Activated CD4-positive, alpha-beta T cell treated with anti-CD3 and anti-CD28 coated beads for 36 hours (primary cell): ENCODE measurements at places on chromosomes 2 and 18. TPM values are rescaled to one million over a fixed set of nuclear protein-coding genes. Genes with fewer than 3 reads are reported as not detected.

- DNase-seq = peak; percentile 42
Observed at GRCh38 chr2:190069936-190070696, 7.6 kb upstream of the MSTN start.

DNA sequence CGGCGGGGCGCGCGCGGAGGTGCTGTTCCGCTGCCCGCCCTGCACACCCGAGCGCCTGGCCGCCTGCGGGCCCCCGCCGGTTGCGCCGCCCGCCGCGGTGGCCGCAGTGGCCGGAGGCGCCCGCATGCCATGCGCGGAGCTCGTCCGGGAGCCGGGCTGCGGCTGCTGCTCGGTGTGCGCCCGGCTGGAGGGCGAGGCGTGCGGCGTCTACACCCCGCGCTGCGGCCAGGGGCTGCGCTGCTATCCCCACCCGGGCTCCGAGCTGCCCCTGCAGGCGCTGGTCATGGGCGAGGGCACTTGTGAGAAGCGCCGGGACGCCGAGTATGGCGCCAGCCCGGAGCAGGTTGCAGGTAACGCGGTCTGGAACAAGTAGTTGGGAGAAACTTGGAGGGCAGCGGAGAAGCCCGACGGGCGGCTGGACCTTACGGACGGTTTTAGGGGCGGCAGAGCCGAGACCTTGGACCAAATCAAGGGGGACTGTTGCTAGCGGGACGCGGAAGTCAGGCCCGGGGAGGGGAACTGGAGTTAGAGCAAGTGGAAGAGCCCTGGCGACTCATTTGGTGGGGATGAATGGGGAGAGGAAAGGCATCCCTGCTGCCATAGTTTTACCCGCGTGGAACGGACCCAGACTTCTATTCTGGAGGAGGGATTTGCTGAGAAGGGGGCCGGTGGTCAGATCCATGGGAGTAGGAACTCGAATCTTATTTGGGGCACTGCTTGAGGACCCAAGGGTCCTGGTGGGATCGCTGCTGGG lies 573 bp downstream of the IGFBP2 start:
- DNase-seq = peak; percentile 23

The UGT1A10 gene
- total RNA-seq = not detected

DNA sequence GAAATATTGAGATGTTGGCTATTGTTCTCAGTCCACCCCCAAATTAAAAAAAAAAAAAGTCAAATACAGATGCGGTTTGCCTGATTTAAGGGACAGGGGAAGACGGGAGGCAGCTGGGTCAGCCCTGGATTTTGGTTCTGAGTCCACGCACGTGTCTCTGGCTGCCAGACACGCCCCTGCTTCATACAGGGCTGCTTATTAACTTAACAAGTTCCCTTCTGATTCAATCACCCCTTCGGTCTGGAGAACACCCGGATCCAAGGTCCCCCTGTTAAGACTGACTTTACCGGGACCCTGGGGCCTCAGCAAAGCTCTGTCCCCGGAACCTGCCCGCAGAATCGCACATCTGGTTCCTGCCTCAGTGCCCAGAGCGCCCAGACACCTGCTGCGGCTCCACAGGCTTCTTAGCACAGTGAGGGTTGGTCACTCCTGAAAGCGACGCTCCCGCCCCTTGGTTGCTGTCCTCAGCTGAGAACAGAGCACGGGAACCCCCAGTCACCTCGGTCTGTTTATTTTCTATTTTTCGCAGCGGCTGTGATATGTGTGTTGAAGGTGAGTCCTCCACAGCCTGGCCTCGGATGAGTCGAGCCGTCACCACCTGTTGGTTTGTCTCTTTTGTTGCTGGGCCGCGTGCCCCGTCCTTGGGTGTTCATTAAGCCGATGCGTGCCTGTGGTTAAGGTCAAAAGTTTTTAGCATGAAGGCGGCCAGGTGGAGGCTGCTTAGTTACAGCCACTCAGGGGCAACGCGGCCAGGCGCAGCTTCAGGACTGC lies 57.2 kb downstream of the RTP5 start:
- no peak for DNase-seq

DNA sequence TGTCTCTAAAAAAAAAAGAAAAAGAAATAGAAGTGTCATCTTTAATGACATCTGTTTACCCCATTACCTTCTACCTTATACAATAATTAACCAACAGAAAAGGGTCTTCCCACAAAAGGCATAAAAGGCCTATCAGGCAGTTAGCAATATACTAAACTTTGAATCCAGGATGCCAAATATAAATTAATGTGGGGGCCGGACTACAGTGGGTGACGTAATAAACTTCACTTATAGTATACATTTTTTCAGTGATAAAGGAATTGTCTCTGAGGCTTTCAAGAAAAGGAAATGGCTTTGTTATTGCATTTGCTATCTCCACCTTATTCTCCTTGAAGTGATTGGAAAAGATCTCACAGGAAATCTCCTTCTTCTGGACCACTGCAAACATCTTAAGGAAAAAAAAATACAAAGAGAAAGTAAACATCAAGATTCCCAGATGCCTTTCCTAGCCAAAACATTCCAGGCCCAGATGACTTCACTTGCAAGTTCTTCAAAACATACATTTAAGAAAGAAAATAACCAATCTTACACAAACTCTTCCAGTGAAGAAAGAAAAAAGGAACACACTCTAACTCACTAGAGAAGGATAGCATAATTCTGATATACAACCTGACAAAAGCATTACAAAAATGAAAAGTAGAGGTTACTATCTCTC lies 126.2 kb upstream of the CAB39 start:
- no peak for DNase-seq

DNA sequence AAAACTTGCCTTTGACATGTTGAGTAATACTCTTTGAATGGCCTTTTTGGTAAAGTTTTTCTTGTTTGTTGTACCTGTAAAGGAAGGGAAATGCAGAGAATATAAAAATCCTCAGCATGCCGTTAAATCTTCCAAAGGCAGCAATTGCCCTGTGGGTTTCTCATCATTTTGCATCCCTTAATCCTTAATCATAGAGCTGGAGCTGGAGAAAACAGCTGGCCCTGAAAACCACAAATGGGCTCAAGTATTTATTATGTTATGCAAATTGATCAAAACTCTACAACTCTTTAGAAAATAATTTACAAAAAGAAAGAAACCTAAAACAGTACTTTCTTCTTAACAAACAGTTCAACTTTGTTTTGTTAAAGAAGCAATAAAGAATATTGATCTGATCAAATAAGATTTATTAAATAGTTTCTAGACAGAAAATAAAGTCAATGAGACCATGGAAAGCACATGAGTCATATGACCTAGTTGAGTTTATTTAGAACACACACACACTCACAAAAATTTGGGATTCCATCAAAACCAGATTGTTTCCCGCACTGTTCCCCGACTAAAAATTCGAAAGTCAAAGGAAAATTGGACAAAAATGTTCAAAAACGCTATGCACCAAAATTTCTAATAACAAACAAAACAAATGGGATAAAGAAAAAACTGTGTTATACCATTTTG lies 309.0 kb downstream of the GULP1 start:
- no peak for DNase-seq

DNA sequence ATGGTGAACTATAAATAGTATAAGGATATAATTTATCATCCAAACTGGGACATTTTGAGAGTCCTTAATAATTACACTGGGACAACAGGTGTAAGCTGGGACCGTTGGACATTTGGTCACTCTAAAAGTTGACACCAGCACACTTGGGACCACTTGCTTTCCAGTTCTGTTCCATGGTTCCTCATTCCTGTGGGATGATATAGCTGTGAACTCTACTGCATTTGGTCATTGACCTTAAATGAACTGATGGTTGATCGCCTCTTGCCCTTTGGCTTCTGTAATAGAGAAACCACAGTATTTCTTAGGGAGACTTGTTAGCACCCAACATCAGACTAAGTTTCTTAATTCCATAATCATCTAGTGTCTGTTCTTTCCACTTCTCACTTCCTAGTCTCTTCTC lies 46.7 kb downstream of the EML6 start:
- DNase-seq = no peak

The POTEI gene
- not detected for total RNA-seq

- DNase-seq = no peak
Observed at GRCh38 chr18:29488617-29489016, 1311.7 kb upstream of the CDH2 start.

DNA sequence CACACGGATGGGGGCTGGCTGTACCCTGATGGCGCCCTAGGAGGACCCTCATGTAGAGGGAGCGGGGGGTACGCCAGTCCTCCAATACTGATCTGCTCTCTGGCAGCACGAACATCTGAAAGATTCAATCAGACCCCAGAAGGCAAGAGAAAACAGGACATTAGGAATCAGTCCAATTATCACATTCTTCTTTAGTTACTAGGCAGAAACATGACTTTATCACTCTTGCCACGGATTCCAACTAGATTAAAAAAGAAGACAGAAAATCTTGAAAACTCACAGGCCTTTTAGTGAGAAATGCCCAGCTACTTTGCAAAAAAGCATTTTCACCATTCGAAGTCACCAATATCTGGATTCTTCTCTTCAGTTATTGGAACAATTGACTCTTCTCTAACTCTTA lies 68.4 kb downstream of the ID2 start:
- no peak for DNase-seq

The KCNG2 gene
- not detected for total RNA-seq

DNA sequence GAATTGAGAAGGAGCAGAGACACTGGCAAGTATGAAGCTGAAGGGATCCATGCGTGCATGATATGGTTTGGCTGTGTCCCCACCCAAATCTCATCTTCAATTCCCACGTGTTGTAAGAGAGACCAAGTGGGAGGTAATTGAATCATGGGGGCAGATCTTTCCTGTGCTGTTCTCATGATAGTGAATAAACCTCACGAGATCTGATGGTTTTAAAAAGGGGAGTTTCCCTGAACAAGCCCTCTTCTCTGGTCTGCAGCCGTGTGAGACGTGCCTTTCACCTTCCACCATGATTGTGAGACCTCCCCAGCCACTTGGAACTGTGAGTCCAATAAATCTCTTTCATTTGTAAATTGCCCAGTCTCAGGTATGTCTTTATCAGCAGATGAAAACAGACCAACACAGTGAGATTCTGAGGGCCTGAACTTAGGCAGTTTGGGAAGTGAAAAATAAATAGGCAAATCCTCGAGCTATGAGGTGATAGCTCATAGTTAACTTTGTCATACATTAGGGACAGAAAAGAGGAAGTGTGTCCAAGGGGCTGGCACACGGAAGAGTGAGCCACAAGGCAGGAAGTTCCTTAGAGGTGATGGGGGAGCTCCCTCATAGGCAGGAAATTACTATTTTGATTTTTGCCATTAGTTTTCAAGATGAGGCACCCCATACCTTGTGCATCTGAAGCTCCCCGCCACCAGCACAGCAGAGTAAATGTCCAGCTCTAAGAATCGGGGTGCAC lies 658.8 kb upstream of the ID2 start:
- no peak for DNase-seq

The HADHB gene
- total RNA-seq = 71.4 TPM

DNA sequence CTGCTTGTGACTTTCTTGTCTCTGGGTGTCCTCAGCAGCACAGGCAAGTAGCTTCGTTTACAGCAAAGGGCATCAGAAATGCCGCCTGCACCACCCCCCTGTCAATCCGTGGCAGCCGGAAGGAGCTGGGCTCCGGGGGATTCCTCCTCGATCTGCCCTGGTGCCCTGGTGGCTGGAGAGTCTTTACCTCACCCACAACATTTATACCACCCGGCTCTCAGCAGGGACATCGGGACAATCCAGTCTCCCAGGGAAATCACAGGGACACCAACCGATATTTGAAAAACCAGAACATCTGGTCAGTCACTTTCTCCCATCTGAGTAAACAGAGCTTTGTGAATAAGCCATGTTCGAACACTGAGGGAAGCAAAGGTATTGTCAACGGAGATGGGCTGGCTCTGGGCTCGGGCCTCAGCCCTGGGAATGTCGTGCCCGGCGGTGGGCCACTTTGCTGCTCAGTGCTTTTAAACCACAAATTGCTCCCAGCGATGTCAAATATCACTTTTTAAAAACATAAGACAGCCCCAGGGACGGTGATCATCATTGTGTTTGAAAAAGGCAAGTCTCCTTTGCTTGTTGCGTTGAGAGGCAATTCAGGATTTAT lies 210.0 kb upstream of the SALL3 start:
- no peak for DNase-seq

GRCh38 chr2:212811921-212812320 lies 273.3 kb upstream of the ERBB4 start:
- DNase-seq = no peak

The TXNDC9 gene
- 19.4 TPM for total RNA-seq

GRCh38 chr2:138170485-138170884 lies 206.2 kb downstream of the HNMT start:
- DNase-seq = no peak

DNA sequence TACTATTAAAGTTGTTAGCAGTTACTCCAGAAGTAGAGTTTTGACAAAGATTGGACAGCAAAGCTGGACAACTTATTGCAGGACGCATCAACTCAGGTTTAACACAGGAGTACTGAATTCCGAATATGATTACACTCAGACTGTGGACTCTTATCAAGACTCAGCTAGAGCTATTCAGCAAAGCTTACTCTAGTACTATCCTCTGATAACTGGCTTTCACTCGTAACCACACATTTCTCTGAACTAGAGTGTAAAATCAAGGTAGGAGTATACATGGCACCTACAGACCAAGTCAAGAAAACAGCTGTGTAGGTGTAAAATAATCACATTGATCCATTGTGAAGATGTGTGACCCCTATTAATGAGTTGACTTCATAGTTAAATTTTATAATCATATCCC lies 154.2 kb downstream of the RIT2 start:
- no peak for DNase-seq

The ABCG8 gene
- total RNA-seq = not detected

DNA sequence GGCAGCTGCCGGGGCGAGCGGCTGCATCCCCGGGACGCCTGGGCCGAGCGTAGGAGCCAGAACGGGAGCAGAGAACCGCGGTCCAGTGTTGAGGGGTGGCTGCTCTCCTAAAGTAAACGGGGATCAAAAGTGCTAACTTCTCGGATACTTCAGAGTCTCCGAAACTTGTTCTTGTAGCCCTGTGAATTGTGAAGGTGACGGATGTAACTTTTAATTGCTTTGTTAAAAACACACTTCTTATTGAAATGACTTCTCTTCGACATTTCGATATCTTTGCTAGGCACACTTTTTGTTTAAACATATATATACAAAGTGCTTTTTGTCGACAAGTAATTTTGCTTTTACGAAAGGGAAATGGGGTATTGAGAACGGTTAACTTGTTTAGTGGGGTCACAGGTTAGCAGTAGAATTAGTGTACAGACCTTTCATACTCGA lies 540 bp downstream of the ATP9B start:
- no peak for DNase-seq
